Muscle of leg (tissue), 16 donors: ENCODE measurements at places on chromosomes 11 and 22. TPM values are rescaled to one million over a fixed set of nuclear protein-coding genes. Genes with fewer than 3 reads are reported as not detected.

FUT4 gene
- 5.3 TPM for polyA plus RNA-seq

GRCh38 chr11:3709977-3710376 is 38.8 kb upstream of the CHRNA10 start:
- peak; percentile 4 for DNase-seq

GRCh38 chr11:74018331-74019005 is 9.6 kb upstream of the UCP3 start:
- peak; percentile 85 for DNase-seq

DNA sequence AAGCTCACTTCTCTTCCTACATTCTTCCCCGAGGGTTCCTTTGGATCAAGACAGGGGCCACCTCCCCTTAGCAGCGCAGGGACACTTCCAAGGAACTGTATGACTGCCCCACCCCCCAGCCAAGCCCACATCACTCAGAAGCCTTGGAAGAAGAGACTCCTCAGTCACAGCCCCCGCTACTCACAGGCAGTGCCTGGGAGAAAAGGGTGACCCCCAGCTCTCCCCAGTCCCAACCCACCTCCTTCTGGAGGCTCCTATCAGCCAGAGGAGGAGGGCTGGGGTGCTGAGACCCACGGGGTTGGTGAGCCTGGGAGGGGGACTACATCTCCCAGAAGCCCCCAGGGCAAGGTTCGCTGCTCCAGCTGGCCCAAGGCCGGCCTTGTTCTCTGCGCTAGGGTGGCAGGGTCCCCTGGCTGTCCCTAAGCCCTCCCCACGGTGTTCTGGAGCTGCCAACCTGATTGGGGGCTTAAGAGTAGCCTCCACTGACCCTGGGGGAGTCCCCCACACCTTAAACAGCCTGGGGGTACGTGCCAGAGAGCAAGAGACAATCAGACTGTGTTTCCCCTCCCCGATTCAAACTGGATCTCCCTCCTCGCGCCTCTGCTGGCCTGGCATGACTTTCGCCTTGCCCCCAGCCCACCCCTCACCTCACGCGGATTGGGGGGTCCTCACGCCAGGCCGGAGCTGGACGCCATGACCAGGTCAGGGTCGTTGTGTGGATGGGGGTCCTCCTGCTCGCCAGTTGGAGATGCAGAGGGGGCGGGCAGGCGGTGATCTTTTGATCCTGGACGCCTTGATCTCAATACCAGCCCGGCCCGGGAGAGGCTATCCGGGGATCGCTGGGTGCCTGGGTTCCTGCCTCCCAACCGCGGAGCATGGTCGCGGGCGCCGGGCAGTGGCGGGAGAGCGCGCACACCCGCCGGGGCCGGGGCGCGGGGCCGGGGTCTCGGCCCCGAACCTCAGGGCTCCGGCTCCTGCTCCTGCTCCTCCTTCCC is 838 bp downstream of the BCL9L start:
- peak; percentile 77 for DNase-seq

GSTT2 gene
- polyA plus RNA-seq = 0.58 TPM

GRCh38 chr11:113974741-113975470 is at the start of gene HTR3A:
HTR3A (plus strand) TSS chr11:113975108; CDS start chr11:113975326, 218 bp downstream.
- DNase-seq = peak; percentile 62

DNA sequence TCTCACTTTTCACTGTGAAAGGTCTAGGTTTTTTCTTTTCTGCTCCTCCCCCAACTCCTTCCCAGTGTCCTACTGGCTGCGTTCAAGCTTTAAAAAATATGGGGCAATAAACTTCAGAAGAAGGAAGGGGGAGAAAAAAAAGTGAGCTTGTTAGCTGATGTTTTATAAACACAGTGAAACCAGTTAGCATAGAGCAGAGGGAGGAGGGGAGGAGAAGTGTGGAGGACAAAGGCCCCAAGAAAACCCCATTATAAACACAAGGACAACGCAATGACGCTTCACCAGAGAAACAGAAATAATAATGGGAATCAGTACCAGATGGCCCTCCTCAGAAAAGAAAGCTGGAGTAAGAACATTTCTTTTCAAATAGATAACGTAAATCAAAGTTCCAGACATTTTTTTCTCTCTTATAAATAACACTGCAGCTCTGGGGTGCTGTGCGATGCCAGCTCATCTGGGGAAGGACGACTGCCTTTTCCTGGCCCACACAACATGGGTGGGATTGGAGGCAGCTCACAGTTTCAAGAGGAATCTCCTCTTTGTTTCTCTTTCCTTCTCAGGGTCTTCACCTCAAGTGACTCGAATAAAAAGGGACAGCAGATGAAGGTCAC is 235.4 kb upstream of the NARS2 start:
- DNase-seq = no peak

- DNase-seq = no peak
Observed at GRCh38 chr22:16838073-16838472, 12.9 kb upstream of the XKR3 start.

DNA sequence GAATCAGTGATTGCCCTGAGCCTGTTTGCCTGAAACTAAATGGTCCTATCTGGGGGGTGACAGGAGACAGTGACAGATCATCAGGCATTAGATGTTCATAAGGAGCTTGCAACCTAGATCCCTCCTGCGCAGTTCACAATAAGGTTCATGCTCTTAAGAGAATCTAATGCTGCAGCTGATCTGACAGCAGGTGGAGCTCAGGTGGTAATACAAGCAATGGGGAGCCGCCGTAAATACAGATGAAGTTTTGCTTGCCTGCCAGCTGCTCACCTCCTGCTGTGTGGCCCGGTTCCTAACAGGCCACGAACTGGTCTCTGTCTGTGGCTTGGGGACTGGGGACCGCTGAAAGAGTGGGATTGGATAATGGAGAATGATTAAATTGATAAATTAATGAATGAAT is 14.0 kb downstream of the NOX4 start:
- DNase-seq = no peak

GRCh38 chr22:32606181-32606580 is 131.6 kb downstream of the FBXO7 start:
- DNase-seq = no peak

- DNase-seq = no peak
Observed at GRCh38 chr11:80383655-80384054, 942.8 kb upstream of the TENM4 start.

- DNase-seq = peak; percentile 8
Observed at GRCh38 chr11:33387581-33387980, 130.4 kb downstream of the HIPK3 start.

OVCH2 gene
- polyA plus RNA-seq = 0.26 TPM

DNA sequence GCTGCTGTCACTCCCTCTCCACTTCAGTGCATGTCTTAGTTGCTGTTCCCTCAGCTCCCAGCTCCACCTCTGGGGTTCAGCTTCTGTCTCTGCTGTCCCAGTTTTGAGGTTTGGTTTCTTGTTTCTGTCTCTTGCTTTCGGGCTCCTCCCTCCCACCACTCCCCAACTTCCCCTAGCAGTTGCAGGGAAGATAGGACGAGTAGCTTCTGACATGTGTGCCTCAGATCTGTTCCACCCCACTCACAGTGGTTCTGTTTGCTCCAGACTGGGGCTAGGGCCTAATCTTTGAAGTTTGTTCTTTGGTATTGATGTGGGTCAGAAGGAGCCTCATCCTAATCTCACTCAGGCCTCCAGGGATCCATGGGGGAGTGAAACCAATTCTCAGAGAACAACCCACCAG is 2.6 kb upstream of the RRM1 start:
- DNase-seq = no peak

- DNase-seq = no peak
Observed at GRCh38 chr11:127816962-127817361, 770.4 kb downstream of the ETS1 start.

DNA sequence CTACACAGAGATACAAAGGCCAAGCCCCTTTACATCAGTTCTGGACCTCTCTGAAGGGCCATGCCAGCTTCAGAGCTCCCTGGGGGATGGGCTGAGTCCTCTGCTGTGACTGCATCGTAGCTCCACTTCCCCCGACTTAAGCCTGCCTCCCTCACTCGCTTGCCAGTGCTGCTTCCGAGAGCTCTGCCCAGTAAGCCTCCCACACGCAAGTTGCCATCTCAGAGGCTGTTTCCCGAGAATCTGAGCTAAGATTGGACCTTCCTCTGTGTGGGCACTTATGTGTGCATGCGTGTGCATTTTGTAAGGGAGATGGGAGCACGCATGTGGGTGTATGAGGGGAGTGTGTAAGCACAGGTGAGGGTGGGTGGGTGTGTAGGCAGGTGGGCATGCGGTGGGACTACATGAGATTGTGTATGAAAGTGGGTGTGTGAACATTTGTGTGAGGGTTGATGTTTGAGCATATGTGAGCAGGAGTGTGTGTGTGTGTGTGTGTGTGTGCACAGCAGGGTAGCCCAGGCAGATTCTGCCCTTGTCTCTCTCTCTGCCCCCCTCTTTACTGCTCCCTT is 163.0 kb upstream of the SYT13 start:
- DNase-seq = no peak

- DNase-seq = peak; percentile 56
Observed at GRCh38 chr22:37519268-37520195, at the start of gene CARD10. CARD10 (minus strand) TSS chr22:37519415; CDS start chr22:37519200, 215 bp downstream.

PTPRCAP gene
- polyA plus RNA-seq = 1.1 TPM

GRCh38 chr22:45640941-45641621 is 30.6 kb upstream of the ATXN10 start:
- DNase-seq = no peak

KIAA0930 gene
- polyA plus RNA-seq = 15.4 TPM

DNA sequence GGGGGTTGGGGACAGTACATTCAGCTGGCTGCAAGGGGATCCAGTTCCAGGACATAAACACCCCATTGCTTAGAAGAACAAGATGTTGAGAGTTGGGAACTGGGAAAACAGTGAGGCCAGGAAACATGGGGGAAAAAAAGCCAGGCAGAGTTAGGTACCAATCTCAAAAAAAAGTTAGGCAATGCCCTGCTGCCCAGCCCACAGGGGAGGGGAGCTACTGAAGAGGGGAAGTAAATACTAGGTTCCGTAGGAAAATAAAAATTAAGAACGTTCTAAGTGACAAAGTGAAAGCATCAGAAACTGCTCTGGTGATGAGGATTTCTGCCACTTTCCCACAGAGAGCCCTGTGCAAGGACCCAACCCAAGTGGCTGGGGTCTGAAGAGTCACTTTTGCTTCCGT is 12.0 kb downstream of the SPTBN2 start:
- no peak for DNase-seq

DNA sequence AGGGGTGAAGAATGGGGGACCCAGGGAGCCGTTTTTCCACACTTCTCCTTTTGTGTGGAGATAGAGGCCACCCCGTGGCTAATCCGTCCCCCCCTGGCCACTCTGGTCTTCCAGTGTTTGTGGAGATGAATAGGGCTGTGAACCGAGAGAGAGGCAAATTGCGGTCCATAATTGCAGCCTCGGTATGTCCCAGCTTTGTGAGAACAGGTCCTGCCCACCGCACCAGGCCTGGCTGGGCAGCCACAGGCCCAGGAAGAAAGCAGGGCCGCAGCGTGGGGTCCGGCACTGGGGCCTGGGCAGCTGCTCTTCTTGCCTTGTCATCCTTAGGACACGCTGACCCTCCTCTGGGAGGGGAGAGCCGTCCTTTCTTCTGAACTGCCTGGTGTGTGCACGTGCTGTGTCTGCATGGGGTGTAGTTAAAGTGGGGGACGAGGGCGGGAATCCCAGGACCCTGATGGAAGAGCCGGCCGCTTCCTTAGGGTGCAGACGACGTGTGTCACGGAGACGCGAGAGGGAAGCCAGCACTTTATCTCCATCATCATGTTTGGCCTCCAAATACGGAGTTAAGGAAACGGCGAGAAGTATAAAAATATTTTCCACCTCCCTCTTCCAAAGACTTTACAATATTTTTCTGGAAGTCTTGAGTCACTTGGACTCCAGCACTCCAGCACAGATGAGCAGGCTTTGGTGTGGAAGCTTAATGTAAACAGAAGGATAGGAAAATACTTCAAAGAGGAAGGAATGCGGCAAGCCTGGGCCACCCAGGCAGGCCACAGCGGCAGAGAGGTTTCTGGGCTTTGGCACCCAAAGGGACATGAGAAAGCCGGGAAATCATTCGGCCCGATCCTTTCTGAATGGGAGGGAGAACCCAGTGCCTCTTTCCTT is 1248.4 kb downstream of the BRD1 start:
- peak; percentile 90 for DNase-seq

- DNase-seq = no peak
Observed at GRCh38 chr22:46951350-46951749, 188.9 kb downstream of the TBC1D22A start.

- DNase-seq = no peak
Observed at GRCh38 chr22:48808038-48808960, 1019.4 kb downstream of the BRD1 start.

GRCh38 chr11:35267504-35267903 is 128.5 kb downstream of the CD44 start:
- DNase-seq = no peak

DNA sequence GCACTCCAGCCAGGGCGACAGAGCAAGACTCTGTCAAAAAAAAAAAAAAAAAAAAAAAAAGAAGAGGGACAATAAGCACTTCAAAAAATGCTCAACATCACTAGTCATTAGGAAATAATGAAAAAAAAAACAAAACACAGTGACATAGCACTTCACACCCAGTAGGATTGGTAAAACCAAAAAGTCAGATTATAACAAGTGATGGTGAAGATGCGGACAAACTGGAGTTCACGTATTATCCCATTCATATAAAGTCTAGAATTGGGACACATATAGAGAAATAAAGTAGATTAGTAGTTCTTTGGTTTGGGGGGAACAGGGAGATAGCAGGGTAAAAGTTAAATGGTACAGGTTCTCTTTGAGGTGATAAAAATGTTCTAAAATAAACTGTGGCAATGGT is 64.6 kb downstream of the MRTFA start:
- no peak for DNase-seq

DNA sequence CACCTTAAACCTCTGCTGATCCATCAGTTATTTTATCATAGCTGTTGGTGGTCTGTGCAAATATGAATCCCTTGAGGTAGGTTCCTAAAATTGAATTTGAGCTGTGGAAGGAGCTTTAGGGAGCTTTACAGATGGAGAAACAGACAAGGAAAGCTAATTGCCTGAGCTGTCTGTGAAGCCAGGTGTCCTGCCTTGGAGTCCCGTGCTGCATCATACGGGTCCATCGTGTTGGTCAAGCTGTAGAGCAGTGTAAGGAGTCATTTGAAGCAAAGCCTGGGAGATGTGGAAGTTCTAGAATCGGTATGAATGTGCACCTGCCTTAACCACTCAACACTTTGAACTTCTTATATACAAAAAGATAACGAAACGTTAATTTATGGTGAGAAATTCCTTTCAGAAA is 1.0 kb downstream of the POLA2 start:
- no peak for DNase-seq

GRCh38 chr11:120151536-120151935 is 13.6 kb upstream of the TRIM29 start:
- DNase-seq = no peak

DNA sequence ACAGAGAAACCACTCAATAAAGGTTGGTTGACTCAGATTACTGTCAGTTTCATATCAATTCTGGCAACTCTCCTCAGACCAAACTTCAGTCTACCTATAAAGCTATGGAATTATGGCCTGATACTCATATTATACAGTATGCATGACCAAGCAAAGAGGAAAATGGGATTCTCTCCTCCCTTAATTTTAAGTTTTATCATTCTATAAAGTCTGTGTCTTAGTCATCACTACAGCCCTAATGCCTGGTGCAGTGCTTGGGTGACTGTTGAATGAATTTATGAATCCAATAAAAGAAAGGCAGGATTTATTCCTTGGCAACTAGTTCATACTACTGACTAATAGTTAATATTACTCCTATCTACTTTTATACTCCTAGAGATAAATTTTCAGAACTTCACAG is 37.6 kb upstream of the GRAMD1B start:
- DNase-seq = no peak

- peak; percentile 93 for DNase-seq
Observed at GRCh38 chr11:134139873-134140331, 71.0 kb downstream of the JAM3 start.

OR6T1 gene
- not detected for polyA plus RNA-seq

BAIAP2L2 gene
- polyA plus RNA-seq = 3.4 TPM
